Liver (tissue), 10 donors: ENCODE measurements at places on chromosomes 7 and 10.

DNA sequence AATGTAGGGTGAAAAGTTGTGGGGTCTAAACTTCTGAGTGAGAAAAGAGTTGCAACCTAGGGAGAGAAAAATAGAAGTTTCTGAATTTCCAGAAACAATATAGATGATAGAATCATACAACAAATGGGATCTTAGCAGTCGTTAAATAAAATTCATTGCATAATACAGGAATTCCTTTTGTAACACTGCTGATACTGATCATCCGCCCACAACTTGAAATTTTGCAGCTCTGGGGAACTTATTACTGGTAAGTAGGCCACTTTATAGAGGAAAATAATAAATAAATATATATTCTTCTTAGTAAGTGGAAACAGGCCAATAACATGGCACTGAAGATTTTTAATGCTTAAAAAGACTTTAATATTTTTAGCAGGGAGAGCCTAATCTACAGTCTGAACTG, 81.9 kb upstream of the SMIM30 start:
- no peak for DNase-seq

GRCh38 chr10:122128357-122128756, 139.4 kb downstream of the TACC2 start:
- no peak for DNase-seq

- no peak for DNase-seq
These were observed 265.9 kb downstream of the ZEB1 start for GRCh38 chr10:31584876-31585275.

- DNase-seq, result no peak
These were observed 25.1 kb downstream of the CRHR2 start for GRCh38 chr7:30657131-30657530.

DNA sequence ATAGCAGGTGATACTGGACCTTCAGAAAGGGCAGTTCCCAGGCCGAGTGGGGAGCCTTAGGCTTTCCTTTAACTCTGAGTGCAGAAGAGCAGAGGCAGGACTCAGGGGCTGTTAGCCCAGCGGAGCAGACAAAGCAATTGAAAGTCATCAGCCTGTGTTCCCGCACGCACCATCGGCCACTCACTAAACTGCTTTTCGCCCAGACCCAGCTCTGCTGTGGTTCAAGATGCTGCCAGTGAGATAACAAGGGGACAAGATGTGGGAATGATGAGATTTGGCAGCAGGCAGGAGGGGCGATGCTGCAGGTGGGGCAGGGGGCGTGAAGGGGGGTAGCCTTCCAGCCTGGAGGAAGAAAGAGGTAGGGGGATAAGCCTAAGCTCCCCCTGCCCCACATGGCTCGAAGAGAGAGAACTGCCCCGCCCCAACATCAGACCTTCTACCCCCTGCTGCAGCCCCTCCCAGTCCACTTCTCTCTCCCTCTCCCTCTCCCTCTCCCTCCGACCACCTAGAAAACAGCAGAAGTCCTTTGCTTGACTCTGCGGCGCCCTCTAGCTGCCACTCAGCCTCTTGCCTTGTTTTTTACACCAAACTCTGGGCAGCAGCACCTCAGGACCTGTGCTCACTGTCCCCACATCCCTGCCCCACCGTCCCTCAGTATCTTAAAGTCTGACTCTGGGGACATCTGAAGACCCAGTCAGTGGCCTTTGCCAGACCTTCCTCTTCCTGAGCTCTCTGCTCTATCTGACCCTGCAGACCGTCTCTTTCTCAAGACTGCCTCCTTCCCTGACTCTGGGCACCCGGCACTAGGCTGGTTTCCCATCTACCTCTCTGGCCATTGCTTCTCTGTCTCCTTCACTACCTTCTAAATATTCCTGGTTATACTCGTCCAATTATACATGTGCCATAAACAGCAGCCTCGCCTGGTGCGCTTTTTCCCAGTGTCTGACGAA, 110.5 kb downstream of the C10orf105 start:
- DNase-seq, result peak; percentile 81

- DNase-seq, result no peak
These were observed 141.0 kb downstream of the C1GALT1 start for GRCh38 chr7:7323352-7323751.

- no peak for DNase-seq
These were observed 38.2 kb upstream of the RPA3 start for GRCh38 chr7:7756577-7756976.

- no peak for DNase-seq
These were observed 532.6 kb downstream of the ANKRD7 start for GRCh38 chr7:118757066-118757465.

- no peak for DNase-seq
These were observed 104.4 kb upstream of the ZMIZ1 start for GRCh38 chr10:78964274-78964951.

- DNase-seq, result no peak
These were observed 68.2 kb downstream of the FANK1 start for GRCh38 chr10:125964558-125964957.

DNA sequence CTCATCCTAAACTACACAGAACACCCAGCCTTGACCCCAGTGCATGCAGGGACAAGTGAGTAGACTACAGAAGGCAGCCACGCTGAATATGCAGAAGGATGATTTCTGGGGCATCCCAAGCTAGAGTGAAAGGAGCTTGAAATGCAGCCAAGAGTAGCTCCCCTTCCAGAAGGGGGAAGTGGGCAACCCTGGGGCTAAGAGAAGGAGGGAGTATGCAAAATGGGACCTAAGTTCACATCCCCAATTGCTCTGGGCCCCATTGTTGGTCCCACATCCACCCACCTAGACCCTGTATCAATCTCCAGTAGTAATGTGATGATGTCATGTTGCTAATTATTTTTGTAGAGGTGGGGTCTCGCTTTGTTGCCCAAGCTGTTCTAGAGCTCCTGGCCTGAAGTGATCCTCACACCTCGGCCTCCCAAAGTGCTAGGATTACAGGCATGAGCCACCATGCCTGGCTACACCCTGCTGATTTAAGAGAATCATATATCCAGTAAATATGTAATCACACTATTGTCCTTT, 5.6 kb upstream of the PSTK start:
- no peak for DNase-seq

DNA sequence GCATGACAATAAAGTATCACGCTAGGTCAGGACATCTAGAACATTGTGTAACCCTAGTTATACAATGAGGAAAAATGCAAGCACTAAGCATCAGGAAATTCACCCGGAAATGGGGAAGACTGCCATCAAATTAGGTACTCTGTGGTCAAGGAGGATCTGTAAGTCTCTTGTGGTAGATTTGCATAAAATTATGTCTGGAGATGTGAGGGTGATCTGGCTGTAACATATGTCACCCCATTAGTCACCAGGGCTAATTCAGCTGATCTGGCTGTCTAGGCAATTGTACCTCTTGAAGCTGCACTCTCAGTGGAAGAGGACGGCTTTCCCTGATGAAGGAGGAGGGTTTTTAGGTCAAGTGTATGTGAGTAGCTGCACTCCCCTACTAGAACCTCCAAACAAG, 14.8 kb downstream of the AKR1D1 start:
- DNase-seq, result no peak

GRCh38 chr10:130630135-130630534, 493.9 kb downstream of the GLRX3 start:
- DNase-seq, result no peak

DNA sequence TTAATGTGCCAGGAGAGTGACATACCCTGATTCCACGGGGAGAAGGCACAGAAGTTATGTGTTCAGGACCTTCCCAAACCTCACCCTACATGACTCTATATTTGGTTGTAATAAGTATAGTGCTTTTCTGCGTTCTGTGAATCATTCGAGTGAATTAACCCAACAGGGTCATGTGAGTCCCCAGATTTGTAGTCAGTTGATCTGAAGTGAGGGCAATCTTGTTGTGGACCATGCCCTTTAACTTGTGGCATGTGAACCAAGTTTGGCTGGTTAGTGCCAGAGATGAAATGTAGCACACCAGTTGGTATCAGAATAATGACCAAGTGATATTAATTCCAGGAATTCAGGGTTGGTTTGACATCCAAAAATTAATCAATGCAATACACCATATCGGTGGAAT, 70.2 kb downstream of the NHLRC2 start:
- no peak for DNase-seq

DNA sequence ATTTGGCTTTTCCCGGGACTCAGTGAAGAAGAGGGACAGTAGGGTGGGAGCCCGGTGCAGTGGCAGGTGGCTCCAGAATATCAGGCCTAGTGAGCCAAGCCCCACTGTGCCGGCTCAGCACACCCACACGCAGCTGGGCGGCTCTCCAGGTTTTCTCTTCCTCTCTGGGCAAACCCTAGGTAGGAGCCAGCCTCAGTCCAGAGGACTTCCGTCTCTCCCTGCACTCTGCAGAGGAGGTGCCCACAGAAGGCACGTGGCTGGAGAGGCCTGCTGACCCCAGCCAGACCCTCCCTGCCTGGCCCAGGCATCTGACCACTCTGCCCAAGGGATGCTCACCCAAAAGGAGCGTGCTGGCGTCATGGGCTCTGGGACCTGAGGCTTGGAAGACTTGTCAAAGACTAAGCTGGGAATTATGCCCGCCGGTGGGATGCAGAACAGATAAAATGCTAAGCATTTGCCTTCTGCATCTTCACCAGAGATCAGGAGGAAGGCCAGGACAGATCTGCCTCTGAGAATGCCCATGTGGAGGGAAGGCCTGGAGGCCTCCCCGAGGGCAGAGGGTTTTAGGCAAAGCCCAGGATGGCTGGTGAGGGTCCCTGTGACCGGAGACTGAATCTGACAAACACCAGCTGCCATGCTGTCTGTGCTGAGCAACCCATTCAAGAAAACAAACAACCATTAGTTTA, 40.2 kb downstream of the TCERG1L start:
- DNase-seq, result no peak

GRCh38 chr10:660970-661596, 28.4 kb downstream of the DIP2C start:
- DNase-seq, result no peak

DNA sequence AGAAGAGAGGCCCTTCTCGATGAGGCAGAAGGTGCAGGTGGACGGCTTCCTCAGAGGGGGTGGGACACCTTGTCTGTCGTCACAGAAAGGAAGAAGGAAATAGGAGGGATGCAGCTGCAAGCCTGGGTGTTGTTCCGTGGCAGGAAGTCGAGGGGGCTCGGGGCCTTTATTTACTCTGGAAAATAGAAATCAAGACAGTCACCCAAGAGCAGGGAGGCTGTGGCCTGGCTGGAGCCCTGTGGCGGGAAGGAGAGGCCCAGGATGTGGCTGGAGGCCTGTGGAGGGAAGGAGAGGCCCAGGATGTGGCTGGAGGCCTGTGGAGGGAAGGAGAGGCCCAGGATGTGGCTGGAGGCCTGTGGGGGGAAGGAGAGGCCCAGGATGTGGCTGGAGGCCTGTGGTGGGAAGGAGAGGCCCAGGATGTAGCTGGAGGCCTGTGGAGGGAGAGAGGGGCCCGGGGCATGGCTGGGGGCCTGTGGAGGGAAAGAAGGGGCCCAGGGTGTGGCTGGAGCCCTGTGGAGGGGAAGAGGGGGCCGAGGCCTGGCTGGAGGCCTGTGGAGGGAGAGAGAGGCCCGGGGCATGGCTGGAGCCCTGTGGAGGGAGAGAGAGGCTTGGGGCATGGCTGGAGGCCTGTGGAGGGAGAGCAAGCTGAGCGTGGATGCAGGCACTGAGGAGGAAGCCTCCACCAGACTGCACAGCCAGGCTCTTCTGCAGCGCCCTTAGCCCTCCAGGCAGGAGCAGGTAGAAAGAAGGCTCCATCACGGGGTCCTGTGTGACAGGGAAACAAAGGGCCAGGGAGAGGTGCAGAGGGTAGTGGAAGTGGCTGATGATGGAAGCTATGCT, 97.3 kb upstream of the SFMBT2 start:
- DNase-seq, result no peak

GRCh38 chr10:48670978-48671913, 13.4 kb upstream of the WDFY4 start:
- no peak for DNase-seq

DNA sequence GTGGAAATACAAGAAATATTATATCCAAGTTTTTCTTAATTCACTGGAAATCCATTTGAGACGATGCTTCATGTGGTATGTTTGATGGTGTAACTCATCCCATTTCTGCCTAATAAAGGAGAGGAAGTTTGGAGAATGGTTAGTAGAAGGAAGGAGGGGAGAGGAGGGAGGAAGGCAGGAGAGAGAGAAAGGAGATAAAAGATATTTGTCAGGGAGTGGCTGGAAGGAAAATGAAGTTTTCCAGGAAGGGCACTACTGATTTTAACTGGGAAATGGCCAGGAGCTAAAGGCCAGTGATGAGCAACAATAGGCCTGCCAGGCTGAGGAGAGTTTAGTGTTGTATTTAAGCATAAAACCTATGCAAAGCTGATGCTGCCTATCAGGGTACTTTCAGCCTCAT, 182.0 kb downstream of the STK31 start:
- DNase-seq, result no peak

DNA sequence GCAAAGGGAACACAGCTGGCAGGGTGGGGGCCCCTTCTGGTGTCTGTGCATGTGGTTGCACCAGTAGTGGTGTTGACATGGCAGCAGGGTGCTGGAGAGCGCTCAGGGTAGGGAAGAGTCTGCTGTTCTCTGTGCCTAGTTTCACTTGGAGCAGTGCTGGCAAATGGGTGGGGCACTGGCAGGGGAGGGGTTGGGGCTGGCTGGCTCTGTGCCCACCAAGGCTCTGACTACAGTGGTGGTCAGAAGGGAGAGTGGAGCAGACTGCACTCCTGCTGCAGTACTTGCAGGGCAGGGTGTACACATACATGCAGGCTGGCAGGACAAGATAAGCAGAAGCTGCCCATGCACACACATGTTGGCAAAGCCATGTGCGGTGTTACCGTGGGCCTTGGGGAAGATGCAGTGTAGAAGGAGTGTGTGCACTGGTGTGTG, 18.2 kb downstream of the FAM25A start:
- no peak for DNase-seq

- peak; percentile 71 for DNase-seq
These were observed 1378.7 kb downstream of the XPNPEP1 start for GRCh38 chr10:108544500-108545120.

- no peak for DNase-seq
These were observed 239.8 kb downstream of the FZD1 start for GRCh38 chr7:91503934-91504555.

- DNase-seq, result no peak
These were observed 23.6 kb downstream of the TSPAN15 start for GRCh38 chr10:69474742-69475432.

DNA sequence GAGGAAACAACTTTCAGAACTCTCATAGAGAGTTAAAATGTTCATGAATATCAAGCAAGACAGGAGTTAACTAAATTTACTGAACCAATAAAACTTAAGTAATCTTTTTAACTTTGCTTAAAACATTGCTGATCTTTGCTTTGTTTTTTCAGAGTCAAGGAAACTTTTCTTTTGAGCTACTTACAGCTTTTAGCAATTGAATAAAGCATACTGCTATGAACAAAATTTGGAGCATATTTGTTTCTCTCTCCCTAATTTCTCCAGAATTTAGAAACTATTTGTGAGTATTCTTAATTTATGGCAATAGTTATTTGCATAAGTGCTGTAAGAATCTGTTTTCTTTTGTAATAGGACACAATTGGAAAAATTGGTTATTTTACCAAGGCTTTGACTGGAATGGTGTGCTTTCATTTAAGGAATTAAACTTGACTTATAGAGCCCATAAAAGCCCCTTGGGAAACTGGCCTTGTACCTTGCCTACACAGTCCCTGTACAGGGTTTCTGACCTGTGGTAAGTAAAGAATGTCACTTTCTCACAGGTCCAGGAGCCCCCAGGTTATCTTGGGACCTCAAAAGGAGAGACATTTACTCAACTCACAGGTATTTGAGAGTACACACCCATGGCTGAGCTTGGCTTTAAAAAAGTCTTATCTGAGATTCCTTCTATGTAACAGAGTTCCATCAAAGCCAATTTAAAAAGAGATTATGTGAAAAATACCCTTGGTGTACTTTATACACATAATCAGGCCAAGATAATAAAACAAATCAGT, 23.3 kb upstream of the KIAA1549 start:
- no peak for DNase-seq

GRCh38 chr10:89351412-89351779, 23.6 kb downstream of the IFIT3 start:
- no peak for DNase-seq
